ENCODE measurements at places on chromosomes 6 and 20.

DNA sequence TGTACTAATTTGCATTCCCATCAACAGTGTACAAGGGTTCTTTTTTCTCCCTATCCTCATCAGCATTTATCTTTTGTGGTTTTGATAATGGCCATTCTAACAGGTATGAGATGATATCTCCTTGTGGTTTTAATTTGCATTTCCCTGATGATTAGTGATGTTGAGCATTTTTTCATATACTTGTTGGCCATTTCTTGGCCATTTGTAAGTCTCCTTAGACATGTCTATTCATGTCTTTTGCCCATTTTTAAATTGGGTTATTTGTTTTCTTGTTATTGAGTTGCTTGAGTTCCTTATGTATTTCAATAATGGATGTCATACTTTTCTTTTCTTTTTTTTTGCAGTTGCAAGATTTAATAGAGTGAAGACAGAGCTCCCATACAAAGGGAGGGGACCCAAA is 17.8 kb downstream of the FOXQ1 start:
- no peak for DNase-seq

DNA sequence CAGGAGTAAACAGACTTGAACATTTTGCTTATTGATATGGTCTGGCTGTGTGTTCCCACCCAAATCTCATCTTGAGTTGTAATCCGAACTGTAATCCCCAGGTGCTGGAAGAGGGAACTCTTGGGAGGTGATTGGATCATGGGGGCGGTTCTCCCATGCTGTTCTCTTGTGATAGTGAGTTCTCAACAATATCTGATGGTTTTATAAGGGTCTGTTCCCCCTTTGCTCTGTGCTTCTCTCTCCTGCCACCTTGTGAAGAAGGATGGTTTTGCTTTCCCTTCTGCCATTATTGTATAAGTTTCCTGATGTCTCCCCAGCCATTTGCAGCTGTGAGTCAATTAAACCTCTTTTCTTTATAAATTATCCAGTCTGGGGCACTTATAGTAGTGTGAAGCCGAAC is 40.0 kb downstream of the MYLIP start:
- no peak for DNase-seq

GRCh38 chr6:53361549-53362031 is 12.8 kb upstream of the ELOVL5 start:
- peak; percentile 33 for DNase-seq

DNA sequence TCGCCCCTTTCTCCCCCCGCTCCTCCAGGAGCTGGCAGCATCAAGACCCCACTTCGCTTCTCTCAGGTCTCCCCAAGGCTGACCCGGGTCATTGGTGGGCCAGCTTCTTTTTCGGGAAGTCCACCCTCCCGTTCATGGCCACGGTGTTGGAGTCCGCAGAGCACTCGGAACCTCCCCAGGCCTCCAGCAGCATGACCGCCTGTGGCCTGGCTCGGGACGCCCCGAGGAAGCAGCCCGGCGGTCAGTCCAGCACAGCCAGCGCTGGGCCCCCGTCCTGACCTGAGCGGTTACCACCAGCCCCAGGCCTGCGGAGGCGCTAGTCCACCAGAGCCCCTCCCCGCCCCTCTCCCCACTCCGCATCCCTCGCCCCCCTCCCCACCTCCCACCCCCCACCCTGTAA is 1.0 kb downstream of the PPDPF start:
- no peak for DNase-seq

- no peak for DNase-seq
These were observed 183.7 kb upstream of the PMEPA1 start for GRCh38 chr20:57893366-57893999.

DNA sequence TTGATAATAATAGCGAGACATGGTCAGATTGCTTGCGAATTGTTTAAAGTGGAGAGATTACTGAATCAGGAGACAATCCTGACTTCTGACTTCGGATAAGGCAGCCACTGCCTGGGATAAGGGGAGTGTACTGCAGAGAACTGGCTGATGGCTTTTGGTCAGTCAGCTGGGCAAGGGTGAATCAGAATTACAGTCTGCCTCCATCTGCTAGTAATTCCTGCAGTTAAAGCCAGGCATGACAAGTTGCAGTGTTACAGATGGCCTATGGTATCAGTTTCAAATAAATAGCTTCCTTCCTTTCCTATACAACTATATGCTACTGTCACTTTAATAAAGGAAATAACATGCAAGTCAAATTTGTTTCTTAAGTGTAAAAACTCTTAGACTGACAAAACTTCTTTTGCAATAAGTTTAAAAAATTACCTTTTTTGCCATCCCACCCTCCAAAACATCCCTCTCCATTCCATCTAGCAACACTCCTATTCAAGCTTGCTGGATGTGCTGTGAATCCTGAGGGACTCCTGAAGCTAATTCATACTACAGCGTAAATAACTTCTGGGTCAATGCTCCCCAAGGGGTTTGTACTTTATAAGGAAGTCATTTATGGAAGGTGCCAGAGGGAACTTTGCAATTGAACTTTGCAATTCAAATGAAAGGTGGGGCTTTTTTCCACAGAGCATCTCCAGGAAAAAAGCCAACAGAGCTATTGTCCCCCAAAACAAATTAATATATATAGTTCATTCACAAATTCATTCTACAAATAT is 245.2 kb downstream of the ADGRB3 start:
- DNase-seq, result no peak

DNA sequence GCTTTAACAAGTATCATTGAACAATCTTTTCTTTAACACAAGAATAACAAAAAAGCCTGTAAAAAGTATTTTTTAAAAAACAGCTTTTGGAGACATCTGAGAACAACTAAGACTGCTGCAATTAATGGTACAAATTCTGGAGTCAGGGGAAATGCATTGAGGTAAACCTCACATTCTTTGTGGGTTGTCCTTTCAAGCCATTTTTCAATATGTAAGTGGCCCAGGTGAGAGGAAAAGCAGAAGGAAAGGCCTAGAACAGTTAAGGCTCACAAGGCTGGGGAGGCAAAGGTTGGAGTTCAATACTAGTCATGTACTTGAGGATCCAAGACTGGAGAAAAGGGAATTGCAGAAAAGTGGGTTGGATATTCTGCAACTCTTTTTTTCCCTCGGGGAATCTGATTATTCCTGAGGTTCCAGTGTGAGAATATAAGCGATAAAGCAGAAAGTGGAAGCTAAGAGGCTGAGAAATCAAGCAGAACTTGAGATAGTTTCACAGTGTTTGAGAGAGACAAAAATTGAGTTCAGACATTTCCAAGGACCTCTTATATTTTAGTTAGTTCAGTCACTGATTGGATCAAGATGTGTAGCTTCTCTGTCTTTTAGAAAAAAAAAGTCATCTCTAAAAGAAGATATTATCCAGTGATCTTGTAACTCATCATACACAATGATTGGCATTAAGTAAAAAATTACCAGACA is 25.0 kb upstream of the TXLNB start:
- no peak for DNase-seq

GRCh38 chr6:25627001-25627400 is 25.0 kb upstream of the SCGN start:
- DNase-seq, result no peak

- no peak for DNase-seq
These were observed 27.0 kb downstream of the TOX2 start for GRCh38 chr20:43941476-43942200.

DNA sequence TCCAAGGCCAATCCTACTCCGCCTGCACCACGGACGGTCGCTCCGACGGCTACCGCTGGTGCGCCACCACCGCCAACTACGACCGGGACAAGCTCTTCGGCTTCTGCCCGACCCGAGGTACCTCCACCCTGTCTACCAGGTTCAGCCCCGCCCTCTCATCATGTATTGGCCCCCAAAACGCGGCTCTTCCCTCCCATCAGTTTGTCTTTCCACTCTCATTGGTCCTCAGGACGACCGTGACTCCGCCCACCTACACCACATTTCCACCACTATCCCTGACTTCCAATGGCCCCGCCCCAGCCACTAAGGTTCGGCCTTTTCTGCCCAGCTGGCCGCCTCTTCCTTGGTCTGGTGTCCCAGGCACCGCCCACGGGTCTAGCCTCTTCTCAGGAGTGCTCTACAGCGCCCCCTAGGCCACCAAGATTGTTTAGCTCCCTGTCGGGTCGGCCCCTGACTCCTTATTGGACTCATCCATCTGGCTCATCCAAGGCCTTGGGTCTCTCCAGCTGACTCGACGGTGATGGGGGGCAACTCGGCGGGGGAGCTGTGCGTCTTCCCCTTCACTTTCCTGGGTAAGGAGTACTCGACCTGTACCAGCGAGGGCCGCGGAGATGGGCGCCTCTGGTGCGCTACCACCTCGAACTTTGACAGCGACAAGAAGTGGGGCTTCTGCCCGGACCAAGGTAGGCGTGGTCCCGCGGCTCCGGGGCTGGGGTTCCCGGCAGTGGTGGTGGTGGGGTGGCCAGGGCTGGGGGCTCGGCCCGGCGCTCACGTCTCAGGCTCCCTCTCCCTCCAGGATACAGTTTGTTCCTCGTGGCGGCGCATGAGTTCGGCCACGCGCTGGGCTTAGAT is 3.1 kb downstream of the MMP9 start:
- DNase-seq, result peak; percentile 73

- DNase-seq, result no peak
These were observed 24.1 kb downstream of the FOXP4 start for GRCh38 chr6:41570259-41570615.

DNA sequence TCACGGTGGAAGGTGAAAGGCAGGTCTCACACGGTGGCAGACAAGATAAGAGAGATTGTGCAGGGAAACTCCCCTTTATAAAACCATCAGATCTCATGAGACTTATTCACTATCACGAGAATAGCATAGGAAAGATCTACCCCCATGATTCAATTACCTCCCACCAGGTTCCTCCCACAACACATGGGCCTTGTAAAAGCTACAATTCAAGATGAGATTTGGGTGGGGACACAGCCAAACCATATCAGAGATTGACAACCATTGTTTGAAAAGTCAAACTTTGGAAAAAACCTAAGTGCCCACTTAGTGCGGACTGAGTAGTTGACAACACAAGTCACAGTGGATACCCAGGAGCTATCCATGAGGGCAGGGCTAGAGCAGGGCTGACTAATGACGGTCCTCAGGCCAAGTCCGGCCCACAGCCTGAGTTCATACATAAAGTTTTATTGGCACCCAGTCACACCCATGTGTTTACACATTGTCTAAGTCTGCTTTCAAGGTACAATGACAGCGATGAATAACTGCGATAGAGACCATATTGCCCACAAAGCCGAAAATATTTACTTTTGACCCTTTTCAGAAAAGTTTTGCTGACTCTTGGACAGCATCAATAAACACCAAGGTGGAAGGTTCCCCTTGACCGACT is 33.8 kb upstream of the PMEPA1 start:
- DNase-seq, result no peak

DNA sequence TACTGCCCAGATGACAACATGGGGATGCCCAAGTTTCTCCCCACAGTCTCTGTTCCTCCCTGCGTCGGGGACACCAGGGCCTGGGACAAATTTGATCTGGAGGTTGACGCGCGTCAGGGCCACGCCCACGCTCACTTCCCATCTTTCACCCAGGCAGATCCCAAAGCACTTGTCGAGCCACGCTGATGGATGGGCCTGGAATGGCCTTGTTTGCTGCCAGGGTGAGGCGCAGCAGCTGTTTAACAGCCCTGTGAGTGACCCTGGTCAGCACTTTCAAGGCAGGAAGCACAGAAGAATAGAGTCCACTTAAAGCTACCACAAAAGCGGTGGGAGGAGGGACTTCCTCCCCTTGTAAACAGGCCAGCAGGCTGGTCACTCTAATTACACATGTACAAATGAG is 324.7 kb upstream of the JARID2 start:
- no peak for DNase-seq

DNA sequence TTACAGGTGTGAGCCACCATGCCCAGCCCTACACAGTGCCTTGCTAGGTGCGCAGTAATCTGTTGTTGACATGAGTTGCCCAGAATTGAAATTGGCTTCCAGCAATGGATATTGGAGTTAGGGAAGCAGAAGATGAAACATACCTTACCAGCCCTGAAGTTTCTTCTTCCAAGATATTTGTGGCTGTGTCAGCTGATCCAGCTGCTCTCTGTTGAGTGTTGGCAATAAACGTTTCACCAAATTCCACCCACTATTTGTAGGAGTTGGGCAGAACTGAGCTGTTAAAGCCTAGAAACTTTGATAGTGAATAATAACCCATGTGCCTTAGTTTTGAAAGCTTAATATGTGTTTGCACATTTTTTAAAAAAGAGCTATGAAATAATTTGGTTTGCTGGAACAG is 218.2 kb upstream of the SNX9 start:
- no peak for DNase-seq

- peak; percentile 29 for DNase-seq
These were observed 198.2 kb downstream of the GMPR start for GRCh38 chr6:16436550-16436949.

- DNase-seq, result no peak
These were observed 110.1 kb downstream of the ADTRP start for GRCh38 chr6:11668455-11668854.

GRCh38 chr6:29938746-29939508 is 3.4 kb upstream of the HLA-A start:
- no peak for DNase-seq

All from stimulated activated naive CD8-positive, alpha-beta T cell treated with anti-CD3 and anti-CD28 coated beads, Interleukin-15, Interleukin-2, amounts not matched to agents 100 U/mL and 50 U/mL, for 24 hours (primary cell).